ENCODE measurements at places on chromosomes 1 and 21.

DNA sequence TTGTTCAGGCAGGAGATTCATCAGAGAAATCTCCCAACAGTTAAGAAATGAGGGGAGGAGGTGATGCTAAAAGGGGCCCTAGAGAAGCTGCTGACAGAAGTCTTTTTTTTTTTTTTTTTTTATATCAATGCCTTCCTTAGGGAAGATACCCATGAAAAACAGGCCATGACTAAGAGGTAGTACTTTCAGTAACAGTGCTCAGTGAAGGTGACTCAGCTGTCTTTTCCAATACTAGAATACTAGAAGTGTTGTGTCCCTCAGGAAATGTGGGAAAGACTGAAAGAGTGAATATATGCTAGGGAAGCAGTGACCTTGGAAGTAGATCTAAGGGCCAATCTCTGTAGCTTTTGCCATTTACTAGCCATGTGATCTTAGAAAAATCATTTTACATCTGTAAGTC lies 52.4 kb upstream of the SLFNL1 start:
- no peak for DNase-seq

GRCh38 chr1:86687595-86687994 lies 16.8 kb upstream of the SH3GLB1 start:
- DNase-seq: no peak

DNA sequence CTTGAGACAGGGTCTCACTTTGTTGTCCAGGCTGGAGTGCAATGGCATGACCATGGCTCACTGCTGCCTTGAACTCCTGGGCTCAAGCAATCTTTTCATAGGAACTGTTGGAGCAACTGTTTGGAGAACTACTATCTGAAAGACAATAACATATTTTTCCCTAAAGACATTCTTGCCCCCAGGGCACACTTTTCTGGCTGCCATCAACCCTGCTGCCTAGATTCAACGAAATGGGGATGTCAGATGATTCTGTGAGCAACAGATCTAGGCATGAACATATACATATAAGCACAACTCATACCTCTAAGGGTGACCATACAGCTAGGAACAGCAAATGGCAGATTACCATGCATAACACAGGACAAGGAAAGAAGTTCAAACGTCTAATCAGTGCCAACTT lies 27.4 kb downstream of the JAK1 start:
- no peak for DNase-seq

DNA sequence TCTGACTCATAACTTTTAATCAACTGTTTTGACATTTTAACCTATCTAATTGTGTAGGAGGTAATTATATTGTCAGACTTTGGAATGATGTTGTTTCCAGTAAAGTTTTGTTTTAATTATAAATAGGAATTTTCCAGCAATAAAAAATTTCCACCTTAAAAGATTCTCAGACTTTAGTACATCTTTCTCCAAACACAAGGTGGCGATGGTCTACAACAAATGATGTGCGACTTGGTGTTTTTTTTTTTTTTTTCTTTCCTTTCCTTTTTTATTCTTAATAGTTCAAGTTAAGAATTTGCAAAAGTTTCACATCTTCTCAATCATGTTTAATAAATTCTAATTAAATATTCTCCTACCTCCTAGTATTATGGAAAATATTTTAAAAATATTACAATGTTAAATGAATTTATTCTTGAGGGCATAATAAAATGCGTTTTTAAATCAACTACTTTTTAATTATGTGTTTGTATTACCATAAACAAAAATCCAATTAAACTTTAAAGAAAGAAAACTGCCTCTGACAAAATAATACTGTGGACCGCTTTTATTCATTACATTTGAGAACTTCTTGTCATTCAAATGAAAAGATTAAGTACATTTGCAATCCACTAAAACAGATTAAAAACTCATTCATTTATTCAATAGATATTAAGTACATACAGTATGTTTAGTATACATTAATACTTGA lies 4.4 kb upstream of the ADAMTS1 start:
- no peak for DNase-seq

DNA sequence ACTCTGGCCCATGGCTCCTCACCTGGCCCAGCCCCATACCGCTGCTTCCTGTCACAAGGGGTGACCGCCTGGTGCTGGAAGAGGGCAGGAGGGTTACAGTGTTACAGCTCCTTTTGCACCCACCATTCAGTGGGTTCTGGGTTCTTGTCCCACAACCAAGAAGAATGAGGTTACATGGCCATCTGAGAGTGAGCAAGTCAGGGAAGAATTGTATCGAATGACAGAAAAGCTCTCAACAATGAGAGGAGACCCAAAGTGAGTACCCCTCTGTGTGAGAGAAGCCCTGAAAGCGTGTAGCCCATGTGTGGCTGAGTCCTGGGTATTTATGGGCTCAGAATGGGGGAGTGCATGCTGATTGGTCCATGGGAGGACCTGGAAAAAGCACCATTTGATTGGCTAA lies 888.5 kb downstream of the ADGRL2 start:
- no peak for DNase-seq

DNA sequence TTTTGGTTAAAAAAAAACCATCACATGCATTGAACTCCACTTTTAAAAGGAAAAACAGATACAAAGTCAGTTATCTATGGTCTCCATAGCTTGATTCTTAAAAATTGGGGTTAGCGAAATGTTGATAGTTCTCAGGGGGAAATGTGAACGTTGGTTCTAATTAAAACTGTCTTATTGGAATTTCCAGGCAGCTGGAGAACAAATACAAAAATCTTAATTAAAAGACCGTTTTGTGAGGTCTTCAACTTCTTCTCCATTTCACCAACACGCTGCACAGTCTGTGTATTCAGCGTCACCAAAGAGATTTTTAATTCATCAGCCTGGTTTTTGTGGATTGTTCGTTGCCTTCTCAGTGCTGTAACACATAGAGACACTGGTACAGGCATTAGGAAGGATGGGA lies 99.3 kb upstream of the COA6 start:
- DNase-seq: no peak

GRCh38 chr1:201876148-201876818 lies 12.4 kb upstream of the SHISA4 start:
- DNase-seq: no peak

Data from activated T-cell treated with anti-CD3 and anti-CD28 coated beads, Interleukin-2, amount 50 U/mL, for 1 hour (primary cell).